ENCODE measurements at places on chromosomes 4 and X.

DNA sequence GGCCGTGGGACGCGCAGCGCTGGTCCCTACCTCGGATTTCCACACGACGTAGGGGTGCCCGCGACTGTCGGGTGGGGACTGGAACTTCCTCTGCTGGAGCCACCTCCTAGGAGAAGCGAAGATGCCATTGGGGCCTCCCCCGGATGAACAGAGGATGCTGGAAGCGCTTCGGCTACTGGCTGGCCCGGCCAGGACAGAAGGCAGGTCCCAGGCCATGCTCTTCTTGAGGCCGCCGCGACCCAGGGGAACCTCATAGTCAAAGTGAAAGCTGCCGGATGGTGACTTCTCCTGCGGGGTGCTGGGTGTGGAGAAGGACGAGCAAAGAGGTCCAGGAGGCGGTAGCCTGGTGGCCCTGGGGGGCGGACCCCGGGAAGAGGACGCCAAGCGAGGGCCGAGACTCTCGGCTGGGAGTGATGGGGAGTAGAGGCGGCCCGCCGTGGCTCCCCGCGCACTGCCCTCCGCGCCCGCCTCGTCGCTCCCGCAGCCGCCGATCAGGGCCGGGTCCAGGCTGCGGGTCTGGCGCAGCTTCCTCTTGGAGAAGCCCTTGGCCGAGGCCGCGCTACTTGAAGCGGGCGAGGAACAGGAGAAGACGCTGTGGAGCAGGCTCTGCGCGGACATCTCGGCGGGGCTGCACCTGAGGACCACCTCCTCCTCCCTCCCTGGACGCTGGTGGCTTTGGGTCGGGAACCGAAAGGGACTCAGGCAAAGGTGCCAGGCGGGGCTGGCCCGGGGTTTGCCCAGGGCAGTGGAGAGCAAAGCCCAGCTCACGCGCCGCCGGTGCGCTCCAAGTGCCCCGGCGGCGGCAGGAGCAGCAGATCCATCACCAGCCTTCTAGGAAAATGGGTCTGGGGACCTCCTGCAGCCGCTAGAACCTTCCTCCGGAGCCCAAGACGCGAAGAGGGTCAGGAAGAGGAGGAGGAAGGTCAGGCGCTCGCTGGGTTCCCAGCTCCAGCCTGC, 1.2 kb downstream of the ARHGAP6 start:
- DNase-seq: no peak

DNA sequence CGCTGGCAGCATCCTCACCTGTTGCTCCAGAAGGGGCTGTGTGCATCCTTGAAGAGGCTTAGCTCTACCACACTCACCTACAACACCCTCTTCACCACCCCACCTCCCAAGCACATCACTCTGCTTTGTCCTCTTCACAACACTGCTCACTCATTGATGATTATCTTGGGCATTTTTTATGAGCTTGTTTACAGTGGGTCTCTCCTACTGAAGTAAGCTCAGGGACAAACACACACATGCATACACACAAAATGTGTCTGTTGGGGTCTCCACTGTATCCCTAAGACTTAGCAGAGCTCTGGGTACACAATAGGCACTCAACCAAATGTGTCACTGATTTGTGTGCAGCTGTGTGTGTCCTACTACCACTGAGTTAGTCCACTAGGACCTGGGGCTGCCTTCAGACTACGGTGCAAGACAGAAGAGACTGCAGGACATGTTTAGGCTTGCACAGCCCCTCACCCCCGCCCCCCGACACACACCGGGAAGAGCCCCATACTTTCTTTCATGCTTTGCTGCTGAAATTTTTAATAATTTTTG, 1.3 kb upstream of the GABRE start:
- DNase-seq: no peak

DNA sequence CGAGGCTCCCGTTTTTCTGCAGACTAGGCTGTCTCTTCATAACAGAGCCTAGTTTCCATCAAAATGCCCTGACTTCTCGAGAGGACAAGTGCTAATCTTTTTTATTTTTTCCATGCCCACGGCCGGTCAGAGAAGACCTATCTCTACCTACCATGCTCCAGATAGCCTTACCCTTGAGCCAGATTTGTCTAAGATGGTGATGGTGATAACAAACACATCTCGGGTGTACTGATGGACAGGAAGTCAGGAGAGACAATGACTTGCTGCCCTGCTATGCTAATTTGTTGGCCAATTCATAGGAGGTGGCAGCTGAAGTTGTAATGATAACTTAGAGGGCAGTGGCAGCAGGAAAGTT, 42.2 kb upstream of the NKRF start:
- DNase-seq: no peak

DNA sequence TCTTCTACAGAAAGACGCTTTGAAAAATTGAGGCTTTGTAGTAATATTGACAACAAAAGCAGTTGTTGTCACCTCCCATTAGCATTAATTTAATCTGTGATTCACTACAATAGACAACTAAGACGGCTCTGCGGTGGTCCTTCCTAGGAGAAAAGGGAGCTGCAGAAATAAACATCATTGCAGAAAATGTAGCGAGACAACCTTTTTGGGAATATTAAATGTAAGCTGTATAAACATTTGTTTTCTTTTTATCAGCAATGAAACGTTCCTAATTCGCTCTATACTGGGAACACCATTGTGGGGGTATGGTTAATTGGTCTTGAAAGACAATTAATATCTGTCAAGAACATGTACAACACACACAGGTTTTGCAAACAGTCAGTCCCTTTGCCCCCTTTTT, 583.3 kb upstream of the TENM3 start:
- no peak for DNase-seq

- peak; percentile 11 for DNase-seq
These were observed 1.2 kb downstream of the HMGB3 start for GRCh38 chrX:150984169-150984824.

DNA sequence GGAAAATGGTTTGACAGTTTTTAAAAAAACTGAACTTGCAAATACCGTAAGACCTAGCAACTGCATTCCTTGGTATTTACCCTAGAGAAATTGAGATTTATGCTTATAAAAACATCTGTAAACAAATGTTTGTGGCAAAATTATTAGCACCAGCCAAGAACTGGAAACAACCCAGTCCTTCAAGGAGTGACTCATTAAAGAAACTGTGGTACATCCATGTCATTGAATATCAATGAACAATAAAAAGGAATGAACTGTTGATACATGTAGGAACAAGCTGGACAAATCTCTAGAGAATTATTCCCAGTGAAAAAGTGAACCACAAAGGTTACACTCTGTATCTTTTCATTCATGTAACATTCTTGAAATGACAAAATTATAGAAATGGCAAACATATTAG, 240.2 kb upstream of the ADAMTS3 start:
- DNase-seq: no peak

GRCh38 chrX:96183843-96184242, 500.8 kb upstream of the DIAPH2 start:
- DNase-seq: no peak
